ENCODE measurements at places on chromosomes 4 and X.

- DNase-seq: no peak
Measured at GRCh38 chr4:174193438-174194374, 89.8 kb downstream of the FBXO8 start.

DNA sequence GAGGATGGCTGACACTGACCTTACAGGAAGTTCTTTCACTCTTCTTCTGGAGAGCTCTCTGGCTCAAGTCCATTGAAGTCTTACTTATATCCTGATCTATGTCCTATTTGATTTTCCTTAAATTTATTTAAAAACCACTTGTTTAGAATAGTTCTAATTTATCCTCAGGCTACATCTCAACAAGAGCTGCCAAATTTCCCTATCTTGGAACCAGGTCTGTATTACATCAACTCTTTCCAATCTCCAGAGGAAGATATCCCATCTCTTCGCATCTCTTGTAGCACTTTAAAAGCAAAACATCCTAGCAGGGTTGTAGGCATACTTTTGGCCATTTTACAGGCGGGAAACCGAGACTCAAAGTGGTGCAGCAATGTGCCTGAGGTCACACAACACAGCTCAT is 290.5 kb upstream of the TEX13C start:
- DNase-seq: no peak

- peak; percentile 4 for DNase-seq
Measured at GRCh38 chr4:3863841-3864741, 97.9 kb downstream of the ADRA2C start.

DNA sequence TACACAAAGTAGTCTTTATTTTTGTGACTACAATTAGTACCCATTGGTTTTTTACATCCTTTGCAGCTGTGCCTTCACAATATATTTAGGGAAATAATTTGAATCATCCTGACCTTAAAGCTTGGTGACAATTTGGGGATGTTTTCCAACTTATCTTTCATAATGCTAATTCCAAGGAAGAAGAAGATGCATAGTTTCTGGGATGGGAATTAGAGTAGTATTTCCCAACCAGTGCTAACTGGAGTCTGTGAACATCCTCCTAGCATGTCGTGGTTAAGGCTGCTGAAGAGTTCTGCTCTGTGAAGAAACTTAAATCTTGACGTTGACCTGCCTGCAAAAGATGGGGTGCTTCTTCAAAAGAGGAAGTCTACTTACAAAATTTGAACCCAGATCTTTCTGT is 173.5 kb downstream of the ANK2 start:
- no peak for DNase-seq

- DNase-seq: no peak
Measured at GRCh38 chrX:74346088-74346487, 42.1 kb downstream of the ZCCHC13 start.

GRCh38 chrX:63750811-63751210 is 34.2 kb downstream of the ARHGEF9 start:
- no peak for DNase-seq

DNA sequence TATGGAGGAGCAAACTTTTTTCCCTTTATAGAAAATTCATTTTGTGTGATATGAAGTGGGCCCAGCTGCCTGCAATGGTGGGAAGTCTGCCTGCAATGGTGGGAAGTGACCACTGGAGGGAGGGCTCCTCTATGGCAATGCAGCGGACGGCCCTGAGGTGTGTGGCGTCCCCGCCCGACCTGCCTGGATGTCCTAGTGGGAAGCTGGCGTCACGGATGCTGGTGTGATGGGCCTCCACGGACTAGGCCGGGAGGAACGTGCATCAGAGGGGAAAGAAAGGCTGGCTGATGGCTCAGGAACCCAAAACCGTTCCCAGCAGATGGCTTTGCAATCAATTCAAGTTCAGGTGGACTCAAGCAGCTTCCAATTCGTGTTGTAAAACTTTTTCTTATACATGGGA is 177.9 kb downstream of the AFAP1 start:
- DNase-seq: peak; percentile 62

DNA sequence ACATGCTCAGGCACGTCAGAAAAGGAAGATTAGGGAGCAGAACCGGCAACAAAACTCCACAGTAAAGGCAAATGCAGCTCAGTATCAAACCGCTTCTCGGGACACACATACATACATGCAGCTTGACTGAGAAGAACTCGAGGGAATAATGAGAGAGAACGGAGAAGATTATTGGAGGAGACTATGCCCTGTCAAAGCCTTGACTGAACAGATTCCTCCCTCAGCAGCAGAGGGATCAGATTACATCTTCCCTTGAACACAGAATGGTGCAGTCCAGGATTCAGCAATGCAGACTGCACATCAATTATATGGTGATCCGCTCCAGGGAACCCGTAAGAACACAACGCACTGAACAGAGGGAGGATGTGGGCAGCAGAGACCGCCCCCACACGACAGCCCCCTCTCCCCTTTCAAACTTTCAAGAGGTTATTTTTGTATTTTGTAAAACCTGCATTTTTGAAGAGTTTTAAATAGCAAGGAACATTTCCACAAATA is 183.2 kb downstream of the FBXW7 start:
- no peak for DNase-seq

GRCh38 chr4:183059797-183060196 is 39.3 kb upstream of the WWC2 start:
- DNase-seq: no peak

Measured in activated naive CD4-positive, alpha-beta T cell treated with anti-CD3 and anti-CD28 coated beads, Interleukin-2, amount 50 U/mL, for 16 hours (primary cell).